ENCODE measurements at places on chromosomes 5 and 9. TPM values are rescaled to one million over a fixed set of nuclear protein-coding genes. Genes with fewer than 3 reads are reported as not detected.

The LHX3 gene
- total RNA-seq = not detected

The IRX4 gene
- 0.53 TPM for total RNA-seq

The DAB2IP gene
- total RNA-seq = 9.4 TPM

The SLC25A2 gene
- total RNA-seq = not detected

The KCNV2 gene
- not detected for total RNA-seq

The LHX2 gene
- not detected for total RNA-seq

The GGTA1 gene
- not detected for total RNA-seq

The KIF20A gene
- 61.7 TPM for total RNA-seq

The OLFML2A gene
- 7.7 TPM for total RNA-seq

The SPAG8 gene
- total RNA-seq = 1.2 TPM

The NCS1 gene
- 27.7 TPM for total RNA-seq

The SLC45A2 gene
- total RNA-seq = 0.49 TPM

The FOXE1 gene
- total RNA-seq = not detected

The SLC4A9 gene
- not detected for total RNA-seq

The FOXD4 gene
- 0.37 TPM for total RNA-seq

The ARHGEF28 gene
- 24.4 TPM for total RNA-seq

The ANKRD20A1 gene
- 1.2 TPM for total RNA-seq

The NKD2 gene
- total RNA-seq = 0.72 TPM

The AK3 gene
- 28.8 TPM for total RNA-seq

The RAPGEF6 gene
- total RNA-seq = 16.3 TPM

The WDR55 gene
- 24.7 TPM for total RNA-seq

The CNTLN gene
- total RNA-seq = 15.7 TPM

The SNCAIP gene
- not detected for total RNA-seq

The ITGA1 gene
- total RNA-seq = 30.4 TPM

The PTPRD gene
- 8.1 TPM for total RNA-seq

The TLR4 gene
- 24.3 TPM for total RNA-seq

The SIT1 gene
- total RNA-seq = not detected

The TRIM36 gene
- total RNA-seq = 6.3 TPM

The CCDC183 gene
- 0.13 TPM for total RNA-seq

The EDIL3 gene
- total RNA-seq = 1.4 TPM

The SPATA6L gene
- 2.3 TPM for total RNA-seq

The GZMA gene
- total RNA-seq = not detected

The OBP2B gene
- not detected for total RNA-seq

The TRAF2 gene
- total RNA-seq = 23.1 TPM

The ABO gene
- not detected for total RNA-seq

Data from A375 (cell line).